ENCODE measurements at places on chromosomes 3 and 15. TPM values are rescaled to one million over a fixed set of nuclear protein-coding genes. Genes with fewer than 3 reads are reported as not detected.

DNA sequence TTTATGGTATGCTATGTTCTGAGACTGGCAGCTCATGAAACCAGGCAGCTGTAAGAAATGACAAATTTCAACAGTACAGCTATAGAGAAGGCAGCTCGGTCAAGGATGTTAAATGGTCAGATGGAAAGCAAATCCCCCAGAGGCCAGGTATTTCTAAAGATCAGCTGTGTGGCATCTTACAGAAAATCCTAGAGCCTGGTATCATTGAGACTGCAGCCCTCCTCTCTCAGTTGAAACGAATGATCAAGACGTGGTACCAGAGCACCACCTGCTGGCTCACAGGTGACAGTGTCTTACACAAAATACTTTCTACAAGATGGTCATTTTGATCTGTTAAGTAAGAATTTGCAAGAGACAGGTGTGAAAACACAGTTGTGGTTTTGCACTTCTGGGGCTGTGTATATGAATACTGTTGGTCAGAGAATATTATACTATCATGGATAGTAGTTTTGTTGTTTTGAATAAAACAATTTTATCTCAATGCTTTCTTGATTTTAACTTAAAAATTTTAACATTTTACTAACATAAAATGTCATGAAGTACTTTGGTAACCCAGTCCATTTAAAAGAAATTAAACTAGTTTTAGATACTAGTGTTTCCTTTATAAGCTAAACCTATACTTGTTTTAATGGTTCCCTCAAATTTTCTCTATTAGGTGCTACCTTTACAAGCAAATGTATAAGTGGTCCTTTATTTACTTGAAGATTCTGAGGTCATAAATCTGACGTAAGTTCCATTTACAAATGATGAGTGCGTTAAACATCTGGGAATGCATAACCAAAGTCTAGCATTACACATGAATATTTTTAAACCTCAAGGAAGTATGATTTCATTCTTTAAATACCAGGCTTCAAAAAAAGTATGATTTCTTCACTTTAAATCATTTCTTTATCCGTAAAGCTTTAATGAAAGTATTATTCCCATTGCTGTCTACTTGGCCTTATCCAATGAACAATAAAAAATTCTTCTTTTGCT, 121.8 kb downstream of the PDZRN3 start:
- DNase-seq, result peak; percentile 64

The SCAANT1 gene
- total RNA-seq, result not detected

GRCh38 chr3:39318301-39318700, 11.2 kb upstream of the CCR8 start:
- no peak for DNase-seq

- no peak for DNase-seq
These were observed 89.8 kb downstream of the KLHL25 start for GRCh38 chr15:85704720-85705429.

GRCh38 chr3:187773233-187774184, 28.2 kb upstream of the BCL6 start:
- no peak for DNase-seq

The C3orf18 gene
- total RNA-seq, result 8.0 TPM

- no peak for DNase-seq
These were observed 4.7 kb downstream of the FOXL2 start for GRCh38 chr3:138942271-138942670.

- DNase-seq, result peak; percentile 69
These were observed 38.8 kb downstream of the BHLHE40 start for GRCh38 chr3:5017925-5018531.

GRCh38 chr15:52362497-52362896, 66.9 kb upstream of the MYO5C start:
- DNase-seq, result no peak

The TYRO3 gene
- total RNA-seq, result 9.6 TPM

DNA sequence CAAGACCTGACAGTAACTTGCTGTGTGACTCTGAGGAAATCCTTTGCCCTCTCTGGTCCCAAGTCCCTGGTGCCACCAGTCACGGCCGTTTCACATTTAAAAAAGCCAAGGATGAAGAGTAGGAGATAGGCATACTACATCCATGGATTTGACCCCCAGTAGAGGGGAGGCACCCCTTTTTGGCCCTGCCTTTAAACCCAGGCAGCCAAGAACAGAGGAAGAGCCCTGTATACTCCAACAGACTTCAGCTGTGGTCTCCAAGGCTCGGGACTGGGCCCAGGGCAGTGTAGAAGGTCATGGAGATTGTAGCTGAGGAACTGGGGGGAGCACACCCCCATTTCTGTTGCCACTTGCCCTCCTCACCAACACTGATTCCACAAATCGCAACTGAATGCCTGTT, 3.7 kb downstream of the CAV3 start:
- DNase-seq, result no peak

The SPATA12 gene
- not detected for total RNA-seq

DNA sequence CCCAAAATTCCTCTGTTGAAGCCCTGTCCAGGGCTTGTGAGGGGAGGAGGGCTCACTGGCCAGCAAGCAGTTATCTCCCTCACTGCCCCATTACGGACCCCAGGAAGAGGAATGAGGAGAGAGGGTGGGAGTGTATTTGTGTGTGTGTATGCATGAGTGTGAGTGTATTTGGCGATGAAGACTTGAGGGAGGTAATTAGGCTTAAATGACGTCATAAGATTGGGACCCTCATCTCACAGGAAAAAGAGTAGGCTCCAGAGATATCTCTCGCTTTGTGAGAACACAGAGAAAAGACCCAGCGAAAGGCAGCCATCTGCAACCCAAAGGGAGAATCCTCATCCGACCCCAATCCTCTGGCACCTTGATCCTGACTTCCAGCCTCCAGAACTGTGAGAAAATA, 32.2 kb downstream of the ADCY5 start:
- DNase-seq, result no peak

The SCG5 gene
- total RNA-seq, result 0.81 TPM

- DNase-seq, result peak; percentile 47
These were observed 47.0 kb upstream of the LHFPL4 start for GRCh38 chr3:9600597-9600996.

DNA sequence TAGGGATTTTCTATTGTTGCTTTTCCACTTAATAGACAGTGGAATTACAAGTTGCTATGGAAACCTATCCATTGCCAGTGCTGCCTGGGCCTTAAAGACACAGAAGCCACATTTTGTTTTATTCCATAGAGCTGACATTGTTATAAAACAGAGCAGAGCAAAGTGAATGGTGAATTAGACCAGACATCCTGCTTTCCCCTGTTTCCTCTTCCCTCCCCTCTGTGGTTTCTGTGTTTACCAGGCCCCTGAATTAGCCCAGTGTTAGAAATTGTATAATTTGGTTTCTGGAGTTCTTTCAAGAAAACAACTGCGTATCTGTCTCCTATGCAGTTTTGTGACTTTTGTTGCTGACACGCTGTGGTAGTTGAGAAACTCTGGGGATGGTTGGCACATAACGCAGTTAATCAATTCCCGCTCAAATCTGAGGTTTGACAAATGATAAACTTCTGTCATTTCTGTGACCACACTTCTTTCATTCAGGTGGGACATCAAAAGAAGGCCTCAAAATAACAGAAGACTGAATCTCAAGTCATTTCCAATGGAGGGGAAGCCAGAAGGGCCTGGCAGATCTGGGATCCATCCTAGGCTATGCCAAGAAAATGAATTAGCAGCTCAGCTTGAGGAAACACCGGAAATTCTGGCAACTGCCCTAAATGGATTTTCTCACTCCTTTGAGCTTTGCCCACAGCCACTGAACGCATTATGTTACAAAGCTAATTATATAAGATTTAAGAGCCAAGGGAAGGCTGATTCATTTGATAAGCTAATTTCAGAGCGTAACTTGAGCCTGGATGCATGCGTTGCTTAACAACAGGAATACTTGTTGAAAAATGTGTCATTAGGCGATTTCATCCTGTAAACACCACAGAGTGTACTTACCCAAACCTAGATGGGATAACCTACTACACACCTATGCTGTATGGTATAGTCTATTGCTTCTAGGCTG, 46.9 kb downstream of the NR1D2 start:
- DNase-seq, result no peak

DNA sequence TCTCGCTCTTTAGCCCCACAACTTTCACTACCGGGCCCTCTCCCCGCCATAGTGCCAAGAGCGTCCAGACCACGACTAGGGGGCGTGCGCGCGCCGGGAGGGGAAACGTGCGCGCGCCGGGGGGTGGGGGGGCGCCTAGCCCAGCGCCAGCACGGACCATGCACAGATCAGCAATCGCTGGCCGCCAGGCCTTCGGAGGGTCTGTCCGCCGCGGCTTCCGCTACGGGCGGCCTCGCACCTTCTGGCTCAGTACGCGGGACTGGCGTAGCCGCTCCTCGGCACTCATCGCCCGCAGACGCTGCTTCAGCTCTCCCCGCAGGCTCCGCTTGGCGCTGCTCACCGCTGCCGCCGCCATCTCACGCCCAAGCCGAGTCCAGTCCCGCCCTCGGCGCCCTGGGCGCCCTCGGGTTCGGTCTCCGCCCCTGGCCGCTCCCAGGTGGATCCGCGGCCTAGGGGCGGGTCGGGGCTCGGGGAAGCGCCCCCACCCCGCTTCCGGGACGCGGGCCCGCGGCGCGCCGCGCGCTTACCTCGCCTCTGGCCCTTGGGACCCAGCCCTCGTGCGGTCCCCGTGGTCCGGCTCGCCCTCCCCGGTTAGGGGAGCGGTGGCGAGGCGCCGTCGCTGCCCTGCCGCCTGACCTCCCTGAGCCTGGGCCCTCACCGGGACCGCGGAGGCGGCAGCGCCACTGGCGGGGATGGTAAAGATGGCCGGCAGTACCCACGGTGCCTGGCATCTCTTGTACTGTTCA, at the start of gene MTHFS:
TSS of gene MTHFS (minus strand) at position 381 of the 746 bp plus-strand sequence. CDS start at position 355, 26 bp downstream.
- peak; percentile 83 for DNase-seq

The UCN2 gene
- 1.5 TPM for total RNA-seq

The SPTBN5 gene
- 11.9 TPM for total RNA-seq

GRCh38 chr3:170007031-170007663, 30.6 kb upstream of the GPR160 start:
- no peak for DNase-seq

DNA sequence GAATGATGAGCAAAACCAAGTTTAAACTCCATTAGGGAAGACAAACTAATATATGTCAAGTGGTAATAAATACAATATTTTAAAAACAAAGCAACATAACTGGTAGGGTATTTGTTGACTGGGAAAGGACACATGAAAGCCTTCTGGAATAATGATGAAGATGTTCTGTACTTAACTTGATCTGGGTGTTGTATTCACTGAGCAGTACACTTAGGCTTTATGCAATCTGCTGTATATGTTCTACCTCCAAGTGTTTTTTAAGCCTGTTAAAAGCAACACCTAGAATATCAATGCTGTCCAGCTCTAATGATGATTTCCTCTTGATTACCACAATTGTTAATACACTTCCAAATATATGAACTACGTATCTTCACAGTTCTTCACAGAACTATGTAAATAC, 46.6 kb downstream of the GSK3B start:
- no peak for DNase-seq

- no peak for DNase-seq
These were observed 751 bp upstream of the PLA2G4E start for GRCh38 chr15:42021593-42021992.

The KNG1 gene
- total RNA-seq, result not detected

DNA sequence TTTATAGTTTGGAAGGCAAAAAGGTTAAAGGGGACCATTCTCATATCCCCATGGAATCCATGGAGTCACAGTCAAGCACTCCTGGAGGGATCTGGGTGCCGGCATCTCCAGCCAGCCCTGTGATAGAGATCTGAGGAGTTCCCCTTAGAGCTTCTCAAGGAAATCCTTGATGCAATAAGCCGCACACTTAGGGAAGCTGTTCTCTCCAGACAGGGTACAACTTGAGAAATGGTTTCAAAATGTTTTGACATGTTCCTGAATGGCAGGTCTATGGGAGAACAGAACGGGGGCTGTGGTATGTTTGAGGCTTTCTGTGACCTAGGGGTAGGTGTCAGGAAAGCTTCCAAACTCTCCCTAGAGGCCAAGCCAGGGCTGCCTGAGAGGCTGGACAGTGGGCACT, 292.9 kb downstream of the TLE3 start:
- DNase-seq, result no peak

The MAP1A gene
- 16.4 TPM for total RNA-seq

The SERPINI2 gene
- 0.55 TPM for total RNA-seq

- no peak for DNase-seq
These were observed 242.3 kb downstream of the FEZF2 start for GRCh38 chr3:62131050-62131449.

The TRH gene
- total RNA-seq, result not detected

The CIDEC gene
- total RNA-seq, result 1.1 TPM

GRCh38 chr15:80744826-80745225, 34.3 kb upstream of the CEMIP start:
- no peak for DNase-seq

GRCh38 chr3:11805716-11806115, 41.0 kb downstream of the TAMM41 start:
- no peak for DNase-seq

DNA sequence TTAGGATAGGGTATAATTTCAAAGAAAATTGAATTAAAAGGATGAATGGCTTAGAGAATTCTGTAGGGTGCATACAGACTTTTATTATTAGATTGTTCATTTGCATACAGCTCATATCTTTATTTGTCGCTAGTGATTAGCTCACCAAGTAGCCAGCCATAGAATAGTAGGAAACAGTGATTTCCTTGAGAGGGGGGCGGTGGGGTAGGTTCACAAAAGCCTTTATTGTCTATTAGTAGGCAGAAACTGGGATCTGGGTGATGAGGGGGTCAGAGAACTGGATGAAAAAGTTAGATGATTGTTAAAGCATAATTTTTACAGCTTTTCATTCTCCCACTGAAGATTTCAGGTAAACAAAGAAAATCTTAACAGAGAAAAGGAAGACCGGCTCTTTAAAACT, 77.6 kb upstream of the RAP2B start:
- no peak for DNase-seq

The TRIM42 gene
- total RNA-seq, result not detected

DNA sequence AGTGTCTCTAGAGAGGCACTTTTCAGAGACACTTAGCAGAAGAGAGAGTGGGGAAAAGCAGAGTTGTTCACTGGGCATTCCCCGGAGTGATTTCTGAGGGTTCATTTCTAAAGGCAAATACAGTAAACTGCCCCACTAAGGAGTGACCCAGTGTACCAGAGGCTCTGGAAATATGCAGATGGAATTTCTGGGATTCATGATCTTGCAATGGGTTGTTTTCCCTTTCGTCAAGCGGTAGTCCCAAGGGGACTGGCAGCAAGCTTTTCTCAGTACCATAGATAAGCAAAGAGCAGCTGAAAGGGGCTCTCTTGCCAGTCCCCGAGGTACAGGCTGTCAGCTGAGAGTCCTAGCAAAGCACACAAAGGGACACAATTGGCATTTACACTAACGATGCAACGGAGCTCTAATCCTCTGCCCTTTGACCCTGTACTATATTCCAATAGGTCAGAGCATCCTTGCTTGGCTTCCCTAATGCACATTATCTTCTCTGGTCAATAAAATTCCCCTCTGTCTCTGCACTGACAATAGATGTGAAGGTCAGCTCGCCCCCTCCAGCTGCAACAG, 155.6 kb downstream of the SEMA6D start:
- DNase-seq, result no peak

The DET1 gene
- total RNA-seq, result 14.1 TPM

GRCh38 chr3:64047787-64048186, 24.5 kb upstream of the PSMD6 start:
- DNase-seq, result no peak

DNA sequence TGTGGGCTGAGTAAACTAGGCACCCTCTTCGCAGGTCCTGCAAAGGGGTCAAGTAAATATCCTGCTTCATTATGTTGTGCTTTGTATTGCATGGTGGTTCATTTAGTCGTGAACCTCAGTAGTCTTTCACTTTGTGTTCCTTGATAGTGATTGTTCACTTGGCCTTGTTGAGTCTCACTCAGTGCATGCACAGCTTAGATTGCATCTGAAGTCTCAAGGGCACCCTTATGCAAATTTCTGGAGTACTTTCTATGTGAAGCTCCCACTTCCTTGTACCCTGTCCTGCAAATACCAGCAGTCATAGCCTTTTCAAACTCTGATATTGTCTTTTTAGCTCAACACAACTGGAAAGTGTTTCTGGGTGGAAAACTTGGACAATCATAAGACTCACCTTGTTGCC, 519.2 kb downstream of the NAALADL2 start:
- no peak for DNase-seq

All from ureter (tissue), 1 donor.